ENCODE measurements at places on chromosomes 5 and 9. TPM values are rescaled to one million over a fixed set of nuclear protein-coding genes. Genes with fewer than 3 reads are reported as not detected.

DNA sequence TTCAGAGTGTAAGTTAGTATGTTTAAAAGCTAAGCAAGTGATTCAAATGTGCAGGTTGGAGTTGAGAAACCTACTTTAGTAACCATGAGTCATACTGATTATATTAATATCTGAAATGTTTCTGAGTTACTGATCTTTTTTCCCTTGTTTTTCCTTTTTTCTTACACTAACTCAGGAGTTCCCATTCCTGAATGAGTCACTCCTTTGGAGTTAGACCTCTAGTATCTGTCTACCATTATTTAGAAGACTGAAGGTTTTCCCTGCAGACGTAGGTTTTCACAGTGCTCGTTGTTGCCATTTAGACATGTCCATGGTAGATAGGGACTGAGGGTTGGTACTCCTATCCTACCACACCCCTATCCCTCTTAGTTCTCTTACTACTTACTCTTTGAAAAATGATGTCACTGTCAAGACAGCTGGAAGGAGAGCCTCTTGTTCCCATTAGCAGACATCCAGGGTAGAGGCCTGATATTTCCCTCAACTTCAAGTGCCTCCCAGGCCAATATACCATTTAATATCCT, 20.2 kb downstream of the OCLN start:
- no peak for DNase-seq

- no peak for DNase-seq
Observed at GRCh38 chr5:143775258-143775657, 36.7 kb upstream of the HMHB1 start.

- DNase-seq = no peak
Observed at GRCh38 chr5:81556809-81557208, 162.9 kb upstream of the ACOT12 start.

DNA sequence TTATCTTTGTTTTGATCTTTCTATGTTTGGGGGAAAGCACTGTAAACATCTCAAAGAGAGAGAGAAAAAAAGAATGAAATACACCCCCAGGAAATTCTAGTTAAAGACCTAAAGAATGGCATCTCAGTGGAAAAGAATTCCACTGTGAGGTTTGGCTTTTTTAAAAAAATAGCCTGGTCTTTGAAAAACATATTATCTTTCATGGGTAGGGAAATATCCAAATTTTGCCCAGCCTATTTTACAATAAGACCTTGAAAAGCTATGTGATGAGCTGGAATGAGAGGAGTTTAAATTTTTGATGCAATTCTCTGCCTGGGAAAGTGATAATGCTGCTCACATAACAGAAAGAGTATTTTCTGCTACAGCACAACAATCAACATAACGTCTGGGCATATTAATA, 348.1 kb upstream of the WWC1 start:
- DNase-seq = no peak

DNA sequence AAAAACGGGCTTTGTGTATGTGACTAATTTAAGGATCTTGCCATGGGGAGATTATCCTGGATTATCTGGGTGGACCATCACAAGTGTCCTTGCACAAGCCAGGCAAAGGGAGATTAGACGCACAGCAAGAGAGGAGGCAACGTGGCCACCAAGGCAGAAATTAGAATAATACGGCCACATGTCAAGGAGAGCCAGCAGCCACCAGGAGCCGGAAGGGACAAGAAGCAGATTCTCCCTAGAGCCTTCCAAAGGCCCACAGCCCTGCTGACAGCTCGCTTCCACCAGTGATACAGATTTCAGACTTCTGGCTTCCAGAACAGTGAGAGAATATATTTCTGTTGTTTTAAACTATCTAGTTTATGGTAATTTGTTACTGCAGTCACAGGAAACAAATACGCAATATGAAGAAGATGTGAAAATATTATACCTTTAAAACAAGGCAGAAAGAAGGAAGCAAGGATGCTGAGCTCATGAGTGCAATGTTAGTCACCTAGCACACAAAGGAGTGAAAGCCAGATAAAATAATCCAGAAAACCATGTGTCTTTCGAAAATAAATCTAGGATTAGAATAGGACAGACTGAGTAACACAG, 28.7 kb upstream of the F2RL1 start:
- no peak for DNase-seq

Gene NOL6
- 17.3 TPM for total RNA-seq

GRCh38 chr5:317086-317811, 4.3 kb upstream of the AHRR start:
- no peak for DNase-seq

GRCh38 chr5:885529-885928, 7.1 kb downstream of the BRD9 start:
- no peak for DNase-seq

- DNase-seq = no peak
Observed at GRCh38 chr5:72569408-72569944, 62.3 kb upstream of the ZNF366 start.

Gene LCN15
- total RNA-seq = not detected

DNA sequence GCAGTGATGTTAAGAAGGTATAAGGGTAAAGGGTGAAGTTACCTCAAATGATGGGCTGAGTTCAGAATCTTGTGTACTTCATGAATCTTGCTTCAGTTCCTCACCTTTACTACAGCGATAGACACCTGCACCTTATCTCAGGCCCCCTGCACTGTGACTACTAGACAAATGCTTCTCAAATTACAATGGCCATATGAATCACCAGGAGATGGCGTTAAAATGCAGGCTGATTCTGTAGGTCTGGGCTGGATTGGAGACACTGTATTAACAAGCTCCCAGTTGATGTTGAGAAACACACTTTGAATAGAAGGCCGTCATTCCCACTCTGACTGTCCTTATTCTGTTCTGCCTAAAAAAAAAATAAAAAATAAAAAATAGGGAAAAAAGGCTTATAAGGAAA, 29.8 kb downstream of the TARS1 start:
- DNase-seq = no peak

Gene CAMK4
- 30.9 TPM for total RNA-seq

DNA sequence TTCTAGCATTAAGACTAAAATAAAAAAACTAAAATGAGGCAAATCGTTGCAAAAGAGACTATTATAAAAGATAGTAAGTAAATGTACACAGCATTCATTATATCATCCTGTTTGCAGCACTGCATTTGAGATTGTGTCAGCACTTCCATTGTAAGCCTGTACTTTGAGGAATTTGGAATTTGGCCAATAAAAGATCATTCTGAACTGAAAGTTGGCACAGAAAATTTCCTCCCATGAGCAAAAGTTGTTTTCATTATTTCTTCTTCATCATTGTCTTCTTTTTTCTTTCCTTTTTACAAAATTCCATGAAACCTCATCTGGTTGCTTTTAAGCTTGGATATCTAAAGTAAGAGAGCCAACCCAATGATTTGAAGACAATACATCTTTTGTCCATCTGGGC, 199.3 kb upstream of the ADAMTSL1 start:
- DNase-seq = no peak

- DNase-seq = no peak
Observed at GRCh38 chr5:125894383-125894782, 528.8 kb upstream of the GRAMD2B start.

Gene OLFM1
- total RNA-seq = 21.8 TPM

DNA sequence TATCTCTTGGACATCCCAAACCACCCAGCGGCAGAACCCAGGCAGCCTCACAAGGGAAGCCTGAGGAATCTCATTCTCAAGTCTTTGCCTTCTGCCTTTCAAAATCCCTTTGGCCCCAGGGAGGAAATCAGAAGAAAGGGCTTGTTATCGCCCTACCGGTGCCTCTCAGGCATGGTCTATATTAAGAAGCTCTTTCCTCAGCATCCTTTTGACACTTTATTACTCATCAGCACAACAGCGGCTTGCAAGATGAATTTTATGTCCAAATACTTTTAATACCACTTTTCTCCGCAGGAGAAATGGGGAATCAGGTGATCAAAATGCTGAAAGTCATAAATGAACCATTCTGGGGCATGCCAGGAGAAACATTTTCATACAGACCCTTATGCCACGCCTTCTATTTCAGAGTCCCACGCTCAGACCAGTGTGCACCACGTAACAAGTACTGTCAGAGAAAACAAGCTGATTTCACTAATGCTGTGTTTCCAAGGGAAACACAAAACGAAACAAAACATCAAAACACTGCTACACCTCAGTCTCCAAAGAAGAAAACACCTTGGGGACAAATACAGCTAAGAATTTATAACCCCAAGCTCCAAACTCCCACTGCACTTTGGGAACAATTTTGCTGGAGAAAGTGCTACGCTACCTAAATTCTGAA, 30.0 kb downstream of the RAPGEF1 start:
- no peak for DNase-seq

- no peak for DNase-seq
Observed at GRCh38 chr5:65530904-65531303, 32.1 kb downstream of the CENPK start.

DNA sequence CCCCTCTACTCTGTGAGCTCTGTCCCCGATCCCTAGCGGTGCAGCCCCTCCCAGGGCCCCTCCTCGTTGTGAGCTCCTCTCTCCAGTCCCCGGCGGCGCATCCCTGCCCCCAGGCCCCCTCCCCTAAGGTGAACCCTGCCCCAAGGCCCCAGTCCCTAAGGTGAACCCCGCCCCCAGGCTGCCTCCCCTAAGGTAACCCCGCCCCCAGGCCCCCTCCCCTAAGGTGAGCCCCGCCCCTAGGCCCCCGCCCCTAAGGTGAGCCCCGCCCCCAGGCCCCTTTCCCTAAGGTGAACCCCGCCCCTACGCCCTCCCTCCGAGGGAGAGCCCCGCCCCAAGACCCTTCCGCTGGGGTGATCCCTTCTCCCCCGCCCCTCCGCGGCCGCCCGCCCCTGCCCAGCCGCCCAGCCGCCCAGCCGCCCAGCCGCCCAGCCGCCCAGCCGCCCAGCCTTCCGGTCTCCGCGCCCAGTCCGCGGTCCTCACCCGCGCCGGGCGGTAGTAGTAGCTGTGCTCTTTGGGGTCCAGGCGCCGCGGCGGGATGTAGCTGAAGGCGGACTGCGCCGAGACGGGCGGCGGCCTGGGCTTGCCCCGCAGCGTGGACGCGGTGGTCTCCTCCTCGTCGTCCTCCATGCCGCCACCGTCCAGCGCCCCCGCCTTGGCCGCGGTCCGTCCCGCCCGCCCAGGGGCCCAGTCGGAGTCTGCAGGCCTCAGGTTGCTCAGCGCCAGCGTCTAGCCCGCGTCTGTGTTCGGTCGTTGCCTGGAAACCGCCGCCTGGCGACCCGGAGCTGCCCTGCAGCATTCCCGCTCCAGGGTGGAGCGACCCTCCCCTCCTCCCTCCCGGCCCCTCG, at the start of gene CFAP90:
TSS of gene CFAP90 (minus strand) at position 739 of the 845 bp plus-strand sequence. CDS start at position 627, 112 bp downstream.
- peak; percentile 17 for DNase-seq

DNA sequence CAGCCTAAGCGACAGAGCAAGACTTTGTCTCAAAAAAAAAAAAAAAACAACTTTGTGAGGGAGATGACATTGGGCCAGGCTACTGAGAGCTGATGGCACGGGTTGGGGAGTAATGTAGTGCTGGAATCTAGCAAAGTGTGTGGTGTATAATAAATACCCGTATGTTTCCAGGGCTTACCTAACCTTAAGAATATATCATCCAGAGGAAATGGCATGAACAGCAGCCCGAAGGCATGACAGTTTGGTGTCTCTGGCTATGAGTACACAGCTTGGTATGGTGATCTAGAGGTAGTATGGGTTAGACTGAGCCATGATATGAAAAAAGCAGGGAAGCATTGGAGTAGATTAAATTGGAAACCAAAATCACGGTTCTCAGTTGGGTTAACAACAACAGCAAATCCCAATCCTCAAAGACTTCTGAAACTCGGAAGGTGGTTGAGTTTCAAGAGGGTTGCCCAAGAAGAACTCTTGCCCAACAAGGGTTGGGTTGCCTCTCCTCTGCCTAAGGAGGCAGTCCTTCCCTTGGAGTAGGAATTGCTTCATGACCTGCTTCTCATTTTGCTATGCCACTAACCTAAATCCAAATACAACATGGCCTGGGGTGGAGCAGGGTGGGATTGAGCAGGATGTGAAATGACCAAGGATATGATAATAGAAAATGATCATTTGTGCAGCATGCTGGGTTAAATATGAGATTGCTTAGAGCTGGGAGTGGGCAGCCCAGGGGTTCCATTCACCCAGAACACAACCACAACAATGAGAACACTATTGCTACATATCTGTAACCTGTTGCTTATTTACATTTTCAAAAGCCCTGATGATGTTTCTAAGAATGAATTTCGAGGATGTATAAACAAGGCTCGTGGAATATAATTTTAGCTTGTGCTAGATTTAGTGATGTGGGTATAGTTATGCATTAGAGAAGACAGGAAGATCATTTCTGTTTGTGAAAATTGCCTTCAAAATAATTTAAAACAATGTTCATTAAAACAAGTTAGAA, 64.6 kb upstream of the ZFR start:
- no peak for DNase-seq

DNA sequence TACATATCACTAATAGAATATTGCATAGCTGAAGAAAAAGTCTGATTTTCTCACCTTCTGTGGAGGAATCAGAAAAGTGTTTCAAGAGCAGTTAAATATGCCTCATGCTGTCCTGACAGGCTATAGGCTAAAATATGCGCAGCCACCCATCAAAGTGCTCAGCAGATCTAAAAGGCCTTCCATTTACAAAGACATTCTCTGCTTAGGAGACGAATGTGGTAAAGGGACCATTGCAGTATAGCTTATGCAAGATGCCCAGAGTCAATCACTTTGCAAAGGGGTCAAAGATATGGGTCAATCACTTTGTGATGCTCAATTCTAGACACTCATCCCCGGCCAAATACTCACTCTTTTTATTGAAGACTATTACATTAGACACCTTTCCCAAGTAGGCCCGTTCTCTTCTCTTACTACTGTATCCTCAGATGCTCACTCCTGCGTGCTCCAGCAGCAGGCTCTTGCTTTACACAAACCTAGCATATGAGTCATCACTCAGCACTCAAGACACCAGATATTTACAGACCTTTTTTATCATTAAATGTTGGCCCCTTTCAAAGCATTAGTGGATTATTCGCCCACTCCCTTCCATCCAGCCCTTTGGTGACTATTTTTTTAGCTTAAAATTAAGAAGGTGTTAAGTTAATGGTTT, 568.2 kb upstream of the CDH18 start:
- no peak for DNase-seq

DNA sequence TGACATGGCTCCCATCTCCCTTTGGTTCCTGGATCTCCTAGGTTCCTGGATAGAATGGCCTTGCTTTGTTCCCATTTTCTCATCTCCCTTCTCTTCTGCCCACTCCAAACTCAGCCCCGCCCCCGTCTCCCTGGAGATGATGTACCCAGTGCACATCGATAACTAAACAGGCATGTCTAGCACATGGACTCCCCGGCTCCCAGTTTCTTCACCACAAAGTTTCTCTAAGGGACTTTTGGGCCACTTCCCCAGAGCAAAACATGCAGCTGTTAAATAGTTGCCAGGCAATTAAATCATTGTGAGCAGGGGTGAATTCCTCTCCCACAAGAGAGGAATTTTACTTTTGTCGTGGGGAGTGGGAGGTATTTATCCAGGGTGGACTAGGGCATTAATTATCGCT, 259.0 kb downstream of the GADD45G start:
- no peak for DNase-seq

- no peak for DNase-seq
Observed at GRCh38 chr5:81212211-81212751, 20.8 kb upstream of the CKMT2 start.

GRCh38 chr5:92179651-92180050, 796.5 kb upstream of the ARRDC3 start:
- no peak for DNase-seq

Gene SOHLH1
- total RNA-seq = not detected
